ENCODE measurements at places on chromosomes 11 and 22.

GRCh38 chr22:37039466-37039865 is 12.1 kb upstream of the KCTD17 start:
- no peak for DNase-seq

GRCh38 chr22:24728790-24729637 is 45.5 kb downstream of the PIWIL3 start:
- DNase-seq: peak; percentile 82

GRCh38 chr11:48043111-48043990 is 63.0 kb downstream of the PTPRJ start:
- no peak for DNase-seq

DNA sequence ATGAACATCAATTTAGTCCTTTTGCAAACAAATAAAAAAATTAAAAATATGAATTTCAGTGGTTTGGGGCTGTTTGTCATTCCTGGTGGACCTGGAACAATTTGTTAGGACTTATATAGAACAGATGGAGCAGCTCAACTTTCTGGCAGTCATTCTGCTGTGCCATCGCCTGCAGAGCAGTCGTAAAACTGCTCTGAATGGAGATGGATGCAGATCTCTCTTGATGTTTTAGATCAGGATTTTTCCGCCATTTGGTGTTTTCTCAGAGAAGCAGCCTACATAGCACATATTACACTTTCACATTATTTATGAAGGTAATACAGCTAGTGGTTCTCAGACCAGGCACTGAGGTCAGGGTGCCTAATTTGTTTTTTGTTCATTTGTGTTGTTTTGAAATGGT is 31.8 kb upstream of the HSPA8 start:
- no peak for DNase-seq

DNA sequence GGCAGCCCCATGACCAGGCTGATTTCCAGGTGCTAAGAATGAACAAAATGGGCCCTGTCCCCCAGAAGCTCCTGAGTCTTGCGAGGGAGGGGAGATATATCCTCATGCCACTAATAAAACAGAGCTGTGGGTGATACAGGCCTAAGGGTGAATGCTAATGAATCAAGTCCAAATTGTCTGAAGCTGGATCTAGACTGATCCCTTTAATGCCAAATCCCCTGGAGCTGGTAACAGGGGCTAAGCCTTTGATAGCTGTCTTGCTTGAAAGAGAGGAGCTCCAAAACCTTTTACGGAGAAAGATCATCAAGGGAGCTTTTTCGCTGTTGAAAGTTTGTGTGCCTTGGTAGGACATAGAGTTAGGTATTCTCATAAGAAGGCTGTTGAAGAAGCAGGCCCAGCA is 79.7 kb downstream of the PPFIBP2 start:
- no peak for DNase-seq

GRCh38 chr11:134801570-134801969 is 389.5 kb upstream of the B3GAT1 start:
- DNase-seq: no peak
